ENCODE measurements at places on chromosomes 3 and 15.

- no peak for DNase-seq
These were observed 51.2 kb downstream of the SLTM start for GRCh38 chr15:58882243-58882642.

GRCh38 chr15:69013726-69014406, 629 bp upstream of the NOX5 start:
- DNase-seq = no peak

- DNase-seq = peak; percentile 68
These were observed 64.1 kb downstream of the CDIN1 start for GRCh38 chr15:36643551-36643950.

DNA sequence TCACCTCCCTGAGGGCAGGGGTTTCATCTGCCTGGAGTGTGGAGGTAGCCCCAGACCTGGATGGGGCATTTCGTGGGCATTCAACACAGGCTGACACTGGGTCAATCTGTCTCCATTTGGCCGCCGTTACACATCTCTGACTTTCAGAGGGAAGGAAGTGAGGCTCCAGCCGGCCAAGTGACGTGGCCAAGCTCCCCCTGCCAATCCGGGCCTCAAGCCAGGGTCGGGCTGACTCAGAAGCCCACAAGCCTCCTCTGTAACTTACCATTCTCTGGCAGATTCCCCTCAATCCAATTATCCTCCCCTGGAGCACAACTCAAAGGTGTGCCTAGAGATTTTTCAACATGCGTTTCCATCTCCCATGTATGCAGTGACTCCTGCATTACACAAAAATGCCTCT, 227.6 kb downstream of the KLF13 start:
- peak; percentile 91 for DNase-seq

DNA sequence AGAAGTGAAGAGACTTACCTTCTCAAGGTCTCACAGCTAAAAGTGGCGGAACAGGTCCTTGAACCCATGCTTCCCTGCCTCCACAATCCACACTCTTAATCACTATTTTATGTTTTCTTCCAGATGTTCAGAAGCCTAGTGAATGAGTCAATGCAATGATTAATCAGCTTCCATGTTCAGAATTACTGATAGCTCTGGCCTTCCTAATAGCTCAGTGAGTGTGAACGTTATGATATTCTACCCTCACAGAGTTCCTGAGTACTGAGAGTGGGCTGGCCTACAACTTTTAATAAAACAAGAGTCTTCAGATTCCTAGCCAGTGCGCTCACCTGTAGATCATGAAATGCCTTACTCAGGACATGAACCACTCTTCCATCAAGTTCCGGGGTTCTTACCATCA, 443.0 kb upstream of the ADAMTS9 start:
- no peak for DNase-seq
